ENCODE measurements at places on chromosomes 3 and 15.

DNA sequence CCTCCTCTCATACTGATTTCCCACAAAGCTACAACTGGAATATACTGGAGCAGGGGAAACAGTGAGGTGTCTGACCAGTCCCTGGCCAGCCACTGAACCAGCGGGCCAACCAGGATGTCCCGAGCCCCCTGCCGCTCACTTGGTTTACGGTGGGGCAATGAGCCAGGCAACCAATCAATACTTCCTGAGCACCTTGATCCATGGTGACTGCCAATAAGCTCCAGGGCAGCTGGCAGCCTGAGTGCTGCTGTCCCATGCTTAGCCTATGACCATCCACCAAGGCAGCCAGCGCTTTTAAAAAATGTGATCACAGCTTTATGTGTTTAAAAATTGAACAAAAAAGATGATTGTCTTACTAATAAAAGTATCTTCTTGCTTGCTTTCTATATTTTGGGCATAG is 4.2 kb downstream of the SCN10A start:
- DNase-seq = no peak

GRCh38 chr3:30692498-30693130 is 86.2 kb downstream of the TGFBR2 start:
- DNase-seq = no peak

GRCh38 chr15:100116416-100117190 is 225.2 kb downstream of the ADAMTS17 start:
- DNase-seq = no peak

- DNase-seq = no peak
These were observed 25.0 kb downstream of the LRRC58 start for GRCh38 chr3:120324190-120324589.

DNA sequence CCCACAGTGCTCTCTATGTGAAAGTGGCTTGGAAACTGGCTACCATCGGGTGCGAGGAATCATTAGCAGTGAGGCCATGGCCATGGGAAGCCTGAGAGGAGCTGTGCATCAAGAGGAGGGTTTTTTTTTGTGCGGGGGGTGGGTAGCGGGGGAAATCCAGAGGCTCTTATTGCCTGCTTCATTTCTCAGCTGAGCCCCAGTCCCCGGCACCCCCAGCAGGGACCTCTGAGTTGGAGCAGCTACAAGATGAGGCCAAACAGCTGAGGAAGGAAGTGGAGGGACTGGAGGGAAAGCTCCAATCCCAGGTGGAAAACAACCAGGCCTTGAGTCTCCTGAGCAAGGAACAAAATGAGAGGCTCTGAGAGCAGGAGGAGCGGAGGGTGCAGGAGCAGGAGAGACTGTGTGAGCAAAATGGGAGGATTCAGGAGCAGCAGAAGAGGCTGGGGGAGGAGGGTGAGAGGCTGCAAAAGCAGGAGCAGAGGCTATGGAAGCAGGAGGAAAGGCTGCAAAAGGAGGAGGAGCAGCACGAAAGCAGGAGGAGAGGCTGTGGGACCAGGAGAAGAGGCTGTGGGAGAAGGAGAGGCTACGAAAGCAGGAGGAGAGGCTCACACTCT is 76.7 kb downstream of the ADAMTS7 start:
- no peak for DNase-seq

DNA sequence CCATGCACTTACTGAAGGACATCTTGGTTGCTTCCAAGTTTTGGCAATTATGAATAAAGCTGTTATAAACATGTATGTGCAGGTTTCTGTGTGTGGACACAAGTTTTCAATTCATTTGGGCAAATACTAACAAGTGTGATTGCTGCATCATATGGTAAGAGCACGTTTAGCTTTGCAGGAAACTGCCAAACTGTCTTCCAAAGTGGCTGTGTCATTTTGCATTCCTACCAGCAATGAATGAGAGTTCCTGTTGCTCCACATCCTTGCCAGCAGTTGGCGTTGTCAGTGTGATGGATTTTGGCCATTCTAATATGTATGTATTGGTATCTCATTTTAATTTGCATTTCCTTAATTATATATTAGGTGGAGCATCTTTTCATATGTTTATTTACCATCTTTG is 280.1 kb downstream of the SV2B start:
- no peak for DNase-seq
